ENCODE measurements at places on chromosomes 2 and 18.

DNA sequence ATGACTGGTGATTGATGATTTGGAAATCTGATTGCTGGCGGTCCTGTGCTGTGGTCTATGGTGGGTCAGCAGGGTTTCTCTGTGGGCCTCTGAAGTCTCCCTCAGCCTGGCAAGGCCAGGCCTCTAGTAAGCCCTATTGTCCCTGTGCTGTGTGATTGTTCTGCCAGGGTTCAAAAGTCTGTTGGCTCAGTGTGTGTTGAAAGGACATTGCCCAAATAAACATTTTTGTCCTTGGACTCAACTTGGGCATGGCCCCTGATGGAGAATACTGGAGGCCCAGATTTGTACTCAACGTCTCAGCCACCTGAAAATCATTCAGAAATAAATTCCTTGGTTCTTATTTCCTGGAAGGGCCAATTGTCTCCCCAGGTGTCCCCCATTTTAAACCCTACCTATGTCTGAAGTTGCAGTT is 74.4 kb downstream of the MAP4K4 start:
- no peak for DNase-seq

DNA sequence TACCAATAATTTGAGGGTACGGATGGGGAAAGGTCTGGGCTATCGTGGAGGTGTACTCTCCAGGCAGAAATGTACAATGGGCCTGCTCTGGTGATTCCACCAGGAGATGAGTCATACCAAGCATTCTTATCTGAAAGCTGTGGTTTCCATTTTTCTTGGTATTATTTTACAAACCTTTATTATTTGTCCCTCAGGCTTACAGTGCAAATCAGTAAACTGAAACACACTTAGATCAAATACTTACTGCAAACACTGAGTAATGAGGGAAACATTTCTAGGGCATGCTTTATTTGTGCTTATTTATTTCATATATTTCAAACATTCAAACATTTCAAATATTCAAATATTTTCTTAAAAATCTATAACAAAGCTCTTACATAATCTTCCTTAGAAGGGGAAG is 319.8 kb downstream of the RND3 start:
- no peak for DNase-seq

DNA sequence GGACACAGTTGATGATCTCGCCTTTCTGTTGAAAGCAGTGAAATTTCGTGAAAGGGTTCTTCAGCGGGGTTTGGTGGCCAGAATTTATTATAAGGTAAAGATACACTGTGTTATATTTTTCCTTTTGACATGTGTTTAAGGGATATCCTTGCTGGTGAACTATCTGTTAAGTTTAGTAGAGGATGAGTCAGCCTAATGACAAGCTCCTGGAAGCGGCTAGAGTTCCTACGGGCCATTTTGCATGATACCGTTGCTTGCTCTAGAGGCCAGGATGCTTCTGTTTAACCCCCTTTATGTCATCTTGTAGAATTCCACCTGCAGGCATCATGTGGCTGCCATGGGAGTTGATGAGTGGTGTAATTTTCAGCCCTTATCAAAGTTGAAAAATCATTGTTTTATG is 124.8 kb upstream of the BCL2L11 start:
- DNase-seq, result no peak

DNA sequence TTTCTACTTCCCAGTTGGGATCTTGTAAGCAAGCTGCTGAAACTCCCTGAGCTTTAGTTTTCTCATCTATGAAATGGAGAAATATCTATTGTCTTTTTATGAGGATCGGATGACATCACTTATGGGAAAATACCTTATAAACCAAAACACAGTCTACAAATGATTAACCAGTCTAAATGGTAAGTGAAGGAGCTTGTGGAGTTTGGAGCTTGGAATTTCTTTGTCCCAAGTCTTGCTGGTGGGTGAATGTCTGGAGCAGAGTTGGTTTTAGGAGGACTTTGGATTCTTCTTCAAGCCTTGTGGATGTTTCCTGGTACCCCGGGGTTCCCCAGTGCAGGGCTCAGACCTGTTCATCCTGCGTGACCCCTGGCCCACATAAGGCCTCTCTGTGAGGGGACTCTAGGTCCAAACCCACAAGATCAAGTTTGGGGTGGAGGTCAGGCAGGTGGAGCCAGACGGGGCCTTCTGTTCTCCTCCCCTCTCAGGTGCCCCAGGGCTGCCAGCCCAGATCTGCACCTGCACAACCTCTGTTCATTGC is 43.2 kb downstream of the FOSL2 start:
- DNase-seq, result no peak

GRCh38 chr2:211049321-211050018 is 493.1 kb downstream of the CPS1 start:
- DNase-seq, result no peak

DNA sequence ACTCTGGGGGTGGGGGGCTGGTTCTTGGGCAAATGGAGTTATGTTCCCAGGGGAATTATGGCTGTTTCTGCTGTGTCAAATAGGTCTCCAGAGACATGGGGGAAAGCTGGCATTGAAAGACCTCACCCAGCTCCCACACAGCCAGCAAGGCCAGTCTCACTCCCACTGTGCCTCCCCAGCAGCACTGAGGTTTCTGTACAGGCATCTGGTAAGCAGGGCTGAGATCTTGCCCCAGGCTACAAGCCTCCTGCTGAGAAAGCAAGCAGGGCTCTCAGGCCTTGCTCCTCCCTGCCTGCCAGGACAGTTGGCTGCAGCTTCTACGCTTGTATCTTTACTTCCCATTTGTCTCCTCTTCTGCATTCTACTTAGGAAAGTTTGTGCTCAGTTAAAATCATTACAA is 50.5 kb upstream of the FHOD3 start:
- no peak for DNase-seq

- no peak for DNase-seq
These were observed 39.6 kb downstream of the INHBB start for GRCh38 chr2:120385355-120386127.

DNA sequence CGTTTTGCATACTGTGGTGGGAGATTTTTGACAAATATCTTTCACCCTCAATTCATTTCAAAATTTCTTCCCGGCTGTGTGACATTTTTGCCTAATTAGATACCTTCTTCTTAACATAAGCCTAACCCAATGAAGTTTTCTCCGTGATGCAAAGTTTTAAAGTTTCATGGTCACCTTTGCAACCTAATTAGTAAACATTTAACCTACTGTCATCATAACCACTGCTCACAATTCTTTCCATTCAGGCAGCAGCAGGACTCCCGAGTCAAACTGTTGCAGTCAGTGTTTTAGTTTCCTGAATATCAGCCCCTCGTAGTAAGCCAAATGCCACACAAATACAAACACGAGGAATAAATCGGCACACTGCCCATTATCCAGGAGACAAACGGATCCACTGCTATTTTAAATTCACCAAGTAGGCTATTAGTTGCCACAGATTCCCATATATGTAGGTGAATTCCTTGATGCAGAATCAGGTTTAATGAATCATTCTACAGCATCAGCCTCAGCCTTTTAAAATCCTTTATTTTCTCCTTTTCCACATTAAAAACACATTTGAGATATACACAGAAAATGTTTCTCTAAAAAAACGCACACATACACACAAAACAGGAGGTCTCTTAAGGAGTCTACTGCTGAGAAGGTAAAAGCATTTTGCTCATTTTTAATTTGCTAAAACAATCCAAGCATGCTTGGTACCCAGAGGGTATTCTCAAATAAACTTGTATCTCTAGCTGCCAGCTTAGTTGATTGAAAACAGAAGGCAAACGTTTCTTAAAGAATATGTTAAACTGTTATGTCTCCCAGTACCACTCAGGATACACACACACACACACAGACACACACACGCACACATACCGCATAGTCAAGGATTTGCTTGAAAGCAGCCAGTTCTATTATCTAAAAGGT is 106.5 kb upstream of the KCTD1 start:
- no peak for DNase-seq

GRCh38 chr2:120637847-120638246 is 97.8 kb upstream of the GLI2 start:
- no peak for DNase-seq

- no peak for DNase-seq
These were observed 25.8 kb downstream of the GPR55 start for GRCh38 chr2:230899287-230899686.

GRCh38 chr2:27255660-27256059 is 7.2 kb downstream of the SLC30A3 start:
- no peak for DNase-seq

DNA sequence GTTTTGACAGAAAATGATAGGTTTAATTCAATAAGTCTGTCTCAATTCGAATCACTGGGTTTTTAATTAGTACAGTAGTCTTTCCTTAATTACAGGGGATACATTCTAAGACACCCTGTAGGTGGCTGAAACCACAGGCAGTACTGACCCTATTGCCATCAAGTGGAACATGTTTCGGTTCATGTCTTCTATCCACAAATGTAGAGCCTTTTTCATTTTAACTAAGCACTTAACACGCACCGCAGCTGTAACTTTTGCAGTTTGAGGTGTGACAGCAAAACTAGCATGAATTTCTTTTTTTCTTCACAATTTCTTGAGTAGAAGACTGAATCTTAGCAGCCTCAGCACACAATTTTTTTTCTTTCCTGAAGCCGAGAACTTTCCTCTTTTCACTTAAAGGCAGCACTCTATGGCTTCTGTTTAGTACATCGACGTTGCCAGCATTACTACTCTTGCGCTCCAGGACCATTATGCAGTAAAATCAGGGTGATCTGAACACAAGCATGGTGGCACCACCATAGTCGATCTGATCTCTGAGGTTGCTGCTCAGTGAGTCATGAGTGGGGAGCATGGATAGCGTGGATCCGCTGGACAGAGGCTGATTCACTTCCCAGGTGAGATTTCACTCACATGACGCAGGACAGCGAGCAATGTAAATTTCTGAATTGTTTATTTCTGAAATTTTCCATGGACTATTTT is 805.1 kb downstream of the RNF144A start:
- no peak for DNase-seq

- no peak for DNase-seq
These were observed 57.6 kb downstream of the SFXN5 start for GRCh38 chr2:73013936-73014335.

DNA sequence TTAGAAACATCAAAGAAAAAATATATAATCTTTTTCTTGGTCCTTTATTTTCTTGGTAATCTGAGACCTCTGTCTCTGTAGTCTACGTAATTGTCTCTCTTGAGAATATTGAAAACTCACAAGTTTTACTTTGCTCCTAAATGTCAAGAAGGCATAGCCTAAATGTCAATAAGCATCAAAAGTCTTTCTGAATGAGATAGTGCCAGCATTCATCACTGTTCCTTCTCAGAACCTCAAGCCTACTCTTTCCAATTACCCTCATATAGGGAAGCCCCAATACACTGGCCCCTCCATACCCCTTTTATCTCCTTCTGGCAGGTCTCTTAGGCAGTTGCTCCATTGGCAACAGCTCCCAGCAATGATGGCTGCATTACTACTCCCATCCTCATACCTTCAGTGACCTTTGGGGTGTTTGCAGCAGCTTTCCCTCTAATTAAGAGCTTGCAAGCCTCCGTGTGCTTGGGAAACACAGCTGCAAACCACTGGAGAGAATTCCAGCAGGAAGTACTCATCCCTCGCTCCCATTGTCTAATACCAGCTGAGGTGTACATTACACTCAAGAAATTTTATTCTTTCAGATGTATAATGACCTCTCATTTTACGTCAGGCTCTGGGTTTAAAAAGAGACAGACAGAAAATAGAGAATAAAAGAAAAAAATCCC is 95.8 kb downstream of the KYNU start:
- no peak for DNase-seq

- DNase-seq, result no peak
These were observed 86.2 kb downstream of the LYPD1 start for GRCh38 chr2:132583666-132584360.

- DNase-seq, result no peak
These were observed 66.4 kb downstream of the BABAM2 start for GRCh38 chr2:27956888-27957287.

DNA sequence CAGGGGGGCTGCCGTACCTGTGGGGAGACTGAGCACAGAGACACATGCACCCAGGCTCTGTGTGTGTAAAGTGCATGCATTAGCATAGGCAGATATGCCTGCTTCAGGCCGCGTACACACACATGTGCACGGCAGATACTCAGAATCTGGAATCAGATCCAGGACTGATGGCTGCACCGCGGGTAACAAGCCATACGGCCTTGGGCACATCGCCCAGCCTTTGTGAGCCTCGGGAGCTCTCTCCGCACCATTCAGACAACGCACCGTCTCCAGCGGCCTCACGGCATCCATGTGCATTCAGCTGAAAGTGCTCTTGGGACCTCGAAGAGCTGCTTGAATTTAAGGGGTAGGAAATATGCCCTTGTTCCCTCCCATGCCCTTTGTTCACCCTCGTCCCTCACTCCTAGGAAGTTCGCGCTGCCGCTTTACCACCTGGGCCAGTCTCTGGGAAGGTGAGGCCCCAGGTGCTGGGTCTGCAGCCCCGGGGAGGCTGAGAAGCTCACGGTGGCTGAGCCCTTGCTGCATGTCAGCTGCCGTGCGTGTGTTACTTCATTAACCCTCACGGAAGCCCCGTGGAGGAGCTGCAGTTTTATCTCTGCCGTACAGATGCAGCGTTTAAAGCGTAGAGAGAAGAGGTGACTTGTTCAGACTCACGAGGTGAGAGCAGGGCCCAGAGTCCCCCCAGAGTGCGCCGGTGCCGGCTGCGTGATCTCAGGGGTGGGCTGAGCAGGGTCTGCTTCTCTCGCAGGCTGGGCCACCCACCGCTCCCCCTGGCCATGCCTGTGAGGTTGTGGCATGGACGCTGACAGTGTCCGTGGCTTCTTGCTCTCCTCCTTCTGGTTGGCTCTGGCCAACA is 377.7 kb upstream of the MYT1L start:
- DNase-seq, result no peak

GRCh38 chr2:151191001-151191400 is 70.7 kb downstream of the RBM43 start:
- DNase-seq, result no peak

- no peak for DNase-seq
These were observed 18.3 kb downstream of the GYPC start for GRCh38 chr2:126674075-126674744.

DNA sequence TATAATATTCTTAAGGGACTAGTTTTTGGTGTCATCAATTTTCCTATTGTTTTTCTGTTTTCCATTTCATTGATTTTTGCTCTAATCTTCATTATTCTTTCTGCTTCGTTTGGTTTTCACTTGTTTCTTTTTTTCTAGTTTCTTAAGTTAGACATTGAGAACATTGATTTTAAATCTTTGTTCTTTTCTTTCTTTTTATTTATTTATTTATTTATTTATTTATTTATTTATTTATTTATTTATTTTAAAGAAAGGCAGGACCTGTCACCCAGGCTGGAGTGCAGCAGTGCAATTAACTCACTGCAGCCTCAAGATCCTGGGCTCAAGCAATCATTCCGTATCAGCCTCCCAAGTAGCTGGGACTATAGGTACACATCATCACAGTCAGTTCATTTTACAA is 7.0 kb upstream of the FMNL2 start:
- DNase-seq, result no peak

- DNase-seq, result no peak
These were observed 13.3 kb downstream of the TWIST2 start for GRCh38 chr2:238861013-238861730.

Data from stimulated activated CD4-positive, alpha-beta T cell treated with anti-CD3 and anti-CD28 coated beads, Interleukin-15, amount 100 ng/mL, for 1 hour (primary cell).